Frontal cortex (tissue), 4 donors: ENCODE measurements at places on chromosomes 6 and 20. TPM values are rescaled to one million over a fixed set of nuclear protein-coding genes. Genes with fewer than 3 reads are reported as not detected.

The ENPP4 gene
- 37.1 TPM for total RNA-seq

GRCh38 chr6:13407709-13408695, 79.4 kb downstream of the GFOD1 start:
- DNase-seq, result no peak

The RCAN2 gene
- total RNA-seq, result 15.1 TPM

GRCh38 chr20:45407067-45407745, 883 bp upstream of the DBNDD2 start:
- DNase-seq, result peak; percentile 49

DNA sequence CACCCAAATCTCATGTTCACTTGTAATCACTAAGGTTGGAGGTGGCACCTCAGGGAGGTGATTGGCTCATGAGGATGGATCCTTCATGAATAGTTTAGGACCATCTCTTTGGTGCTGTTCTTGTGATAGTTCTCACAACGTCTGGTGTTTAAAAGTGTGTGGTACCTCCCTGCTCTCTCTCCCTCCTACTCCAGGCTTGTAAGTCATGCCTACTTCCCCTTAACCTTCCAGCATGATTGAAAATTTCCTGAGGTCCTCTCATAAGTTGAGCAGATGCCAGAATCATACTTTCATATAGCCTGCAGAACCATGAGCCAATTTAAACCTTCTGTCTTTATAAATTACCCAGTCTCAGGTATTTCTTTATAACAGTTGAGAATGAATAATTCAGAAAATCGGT, 16.6 kb downstream of the HLA-A start:
- DNase-seq, result no peak

DNA sequence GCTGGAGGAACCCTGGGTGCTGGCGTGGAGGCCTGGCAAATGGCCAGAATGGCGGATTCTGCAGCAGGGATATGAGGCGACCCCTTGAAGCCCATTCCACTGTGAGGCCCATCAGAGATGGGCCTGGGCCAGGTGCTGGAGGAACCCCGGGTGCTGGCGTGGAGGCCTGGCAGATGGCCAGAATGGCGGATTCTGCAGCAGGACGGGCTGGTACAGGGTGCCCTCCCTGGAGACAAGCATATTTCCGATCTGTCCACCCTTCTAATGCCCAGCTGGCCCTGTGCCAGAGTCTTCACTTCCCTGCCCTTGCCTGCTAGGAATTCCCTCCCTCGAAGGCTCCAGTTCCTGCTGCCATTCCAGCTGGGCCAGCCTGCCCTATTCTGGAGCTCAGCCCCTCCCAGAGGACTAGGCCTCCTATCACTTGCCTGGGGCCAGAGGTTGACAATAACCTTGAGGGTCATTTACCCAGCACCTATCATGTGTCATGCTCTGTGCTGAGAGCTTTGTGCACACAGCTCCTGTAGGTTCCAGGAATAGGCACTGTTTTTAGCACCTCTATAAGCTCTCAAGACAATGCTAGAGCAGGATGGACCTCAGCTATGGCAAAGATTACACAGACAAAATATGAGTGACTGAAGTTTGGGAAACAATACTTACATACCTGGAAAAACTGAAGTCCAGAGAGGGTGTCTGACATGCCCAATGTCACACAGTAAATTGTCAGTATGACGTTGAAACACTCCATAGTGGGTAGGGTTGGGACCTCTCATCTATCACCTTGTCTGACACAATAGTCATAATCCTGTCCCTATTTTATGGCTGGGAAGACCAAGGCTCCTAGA, 21.4 kb downstream of the SUN5 start:
- DNase-seq, result no peak

The CLDN20 gene
- not detected for total RNA-seq

The SEMG1 gene
- not detected for total RNA-seq

- DNase-seq, result no peak
Measured at GRCh38 chr6:36642913-36643817, 35.3 kb upstream of the CDKN1A start.

The CDK19 gene
- 62.4 TPM for total RNA-seq

DNA sequence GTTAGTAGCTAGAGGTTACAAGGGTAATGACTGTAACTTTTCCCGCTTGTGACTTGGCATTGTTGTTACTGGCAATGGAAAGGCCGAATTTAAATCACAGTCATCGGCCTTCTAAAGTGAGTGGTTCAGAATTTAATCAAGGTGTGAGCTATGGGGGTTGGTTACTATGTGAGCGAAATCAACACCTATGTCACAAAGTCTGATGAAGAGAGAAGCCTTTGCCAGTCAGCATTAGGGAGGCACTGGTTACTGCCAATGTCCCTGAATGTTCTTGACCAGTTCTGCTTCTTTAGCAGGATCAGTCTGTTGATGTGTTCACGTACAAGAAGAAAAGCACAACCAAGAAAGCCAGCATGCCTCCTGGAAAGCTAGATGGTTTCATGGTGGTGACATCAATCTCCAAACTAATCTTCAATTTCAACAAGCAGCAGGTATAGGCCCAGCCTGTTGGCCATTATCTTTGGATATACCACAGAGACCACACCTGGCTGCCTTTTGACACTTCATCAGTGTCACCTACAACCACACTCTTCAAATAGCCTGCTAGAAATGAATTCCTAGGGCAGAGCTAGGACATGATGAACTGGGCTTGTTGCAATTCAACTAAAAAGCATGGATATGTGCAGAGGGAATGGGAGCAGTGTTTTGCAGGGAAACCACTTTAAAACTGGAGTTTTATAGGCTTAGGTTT, 17.2 kb downstream of the SAMD5 start:
- no peak for DNase-seq

The RIPOR3 gene
- total RNA-seq, result 0.41 TPM

- DNase-seq, result peak; percentile 19
Measured at GRCh38 chr6:20126789-20127653, 85.2 kb downstream of the MBOAT1 start.

The TAGAP gene
- total RNA-seq, result 0.82 TPM

DNA sequence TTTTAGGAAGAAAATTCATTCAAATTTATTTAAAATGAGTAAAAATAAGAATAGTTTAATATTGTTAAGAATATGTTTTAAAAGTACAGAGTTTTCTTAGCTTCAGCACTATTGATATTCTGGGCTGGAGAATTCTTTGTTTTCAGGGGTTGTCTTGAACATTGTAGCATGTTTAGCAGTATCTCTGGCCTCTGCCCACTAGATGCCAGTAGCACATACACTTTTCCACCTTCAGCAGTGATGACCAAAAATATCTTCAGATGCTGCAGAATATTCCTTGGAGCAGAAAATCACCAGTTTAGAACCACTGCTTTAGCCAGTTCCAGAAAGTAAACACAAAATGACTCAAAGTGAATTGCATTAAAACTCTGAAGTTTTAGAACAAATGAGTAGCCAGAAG, 19.4 kb upstream of the SDHAF4 start:
- DNase-seq, result peak; percentile 16

The CDH22 gene
- 2.0 TPM for total RNA-seq

DNA sequence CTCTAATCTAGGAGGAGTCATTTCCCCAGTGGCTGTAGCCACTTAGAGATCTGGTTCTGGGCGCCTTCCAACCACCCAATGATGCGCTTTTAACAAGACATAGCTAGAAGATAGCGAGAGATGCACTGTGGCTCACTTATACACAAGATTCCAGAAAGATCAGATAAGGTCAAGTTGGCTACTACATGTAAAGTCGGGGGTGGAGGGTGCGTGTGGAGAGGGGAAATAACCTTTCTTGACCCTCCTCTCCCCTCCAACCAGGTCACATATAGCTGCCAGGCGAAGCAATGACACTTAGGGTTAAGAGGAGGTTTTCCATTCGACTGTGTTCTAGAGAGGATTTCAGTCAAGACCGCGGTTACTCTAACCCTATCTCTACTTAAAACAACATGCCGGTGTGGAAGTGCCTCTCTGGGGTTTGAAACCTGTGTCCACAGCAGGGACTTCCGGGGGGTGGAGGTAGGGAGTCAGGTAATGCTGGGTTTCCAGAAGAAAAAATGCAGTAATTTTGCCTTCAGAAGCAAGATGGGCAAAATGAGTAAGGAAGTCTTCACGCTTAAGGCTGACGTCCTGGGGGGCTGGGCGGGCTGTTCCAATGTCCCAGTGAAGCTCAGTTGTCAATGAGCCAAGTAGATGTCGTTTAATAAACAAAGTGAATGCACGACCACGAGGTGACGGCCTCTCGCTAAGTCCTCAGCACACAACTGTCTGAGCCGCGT, 1.8 kb upstream of the SIM1 start:
- no peak for DNase-seq
